ENCODE measurements at places on chromosomes 11 and 22.
A peak's percentile ranks its signal among the peaks of the same experiment; 100 is the strongest.

DNA sequence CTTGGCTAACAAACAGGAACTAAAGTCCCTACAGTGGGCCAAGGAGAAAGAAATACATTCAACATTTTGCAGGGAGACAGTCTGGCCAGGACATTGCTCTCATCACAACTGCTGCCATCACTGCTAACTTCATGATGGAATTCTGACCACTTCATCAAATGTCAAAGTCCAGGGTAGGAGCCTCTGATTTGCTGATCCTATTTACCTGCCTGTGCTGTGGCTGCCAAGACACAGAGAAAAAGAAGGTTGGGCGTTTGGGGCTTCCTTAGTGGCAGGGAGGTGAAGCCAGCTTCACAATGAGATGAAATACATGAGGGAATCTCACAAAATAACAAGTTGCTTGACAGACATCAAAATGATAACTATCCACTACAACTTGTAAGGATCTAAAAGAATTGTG, 343.9 kb upstream of the CADM1 start:
- DNase-seq = no peak

GRCh38 chr11:34160049-34160721, 54.8 kb downstream of the NAT10 start:
- no peak for DNase-seq

DNA sequence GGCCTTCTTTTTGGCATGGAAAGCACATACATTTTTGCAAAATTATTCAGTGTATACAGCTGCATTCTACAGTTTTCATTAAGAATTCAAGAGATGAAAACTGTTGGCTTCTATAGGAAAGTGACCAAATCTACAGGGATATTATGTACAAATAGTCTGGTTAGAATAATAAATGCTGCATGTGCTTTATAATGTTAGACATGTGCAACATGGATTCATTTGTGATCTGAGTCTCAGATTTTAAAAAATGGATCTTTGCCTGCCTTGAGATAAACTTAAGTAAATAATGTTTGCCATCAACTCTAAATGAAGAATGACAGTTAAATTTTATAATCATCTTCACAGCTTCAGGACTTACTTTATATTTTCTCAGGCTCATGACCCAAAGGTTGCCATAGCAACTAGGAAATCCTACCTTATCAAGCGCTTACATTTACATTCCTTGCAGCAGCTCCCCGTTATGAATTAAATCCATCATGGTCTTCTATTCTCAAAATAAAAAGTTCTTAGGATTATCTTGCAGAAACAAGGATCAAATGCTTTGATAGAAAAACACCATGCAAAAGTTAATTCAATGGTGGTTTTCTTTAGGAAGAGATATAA, 200.2 kb downstream of the CADM1 start:
- no peak for DNase-seq

- peak; percentile 83 for DNase-seq
Observed at GRCh38 chr11:72482211-72482812, 48.0 kb upstream of the CLPB start.

GRCh38 chr11:10478066-10478465, 23.0 kb downstream of the AMPD3 start:
- DNase-seq = no peak

DNA sequence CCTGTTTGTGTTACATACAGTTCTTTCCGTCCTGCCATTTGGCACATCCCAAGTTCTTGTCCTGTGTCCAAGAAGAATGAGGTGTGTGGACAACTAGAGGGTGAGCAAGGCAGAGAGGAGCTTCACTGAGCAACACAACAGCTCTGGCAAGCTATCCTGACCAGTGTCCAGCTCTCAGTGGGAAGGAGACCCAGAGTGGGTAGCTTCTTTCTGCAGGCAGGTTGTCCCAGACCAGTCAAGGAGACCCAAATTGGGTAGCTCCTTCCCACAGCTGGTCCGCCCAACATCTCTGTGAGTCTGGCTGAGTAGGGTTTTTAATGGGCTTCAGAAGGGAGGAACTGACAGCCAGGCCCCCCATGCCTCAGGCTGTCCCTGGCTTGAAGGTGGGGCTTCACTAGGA, 35.2 kb upstream of the EXPH5 start:
- no peak for DNase-seq

GRCh38 chr22:44125421-44125820, 55.3 kb upstream of the PARVG start:
- no peak for DNase-seq

- DNase-seq = no peak
Observed at GRCh38 chr22:28922540-28923244, 39.3 kb downstream of the ZNRF3 start.

DNA sequence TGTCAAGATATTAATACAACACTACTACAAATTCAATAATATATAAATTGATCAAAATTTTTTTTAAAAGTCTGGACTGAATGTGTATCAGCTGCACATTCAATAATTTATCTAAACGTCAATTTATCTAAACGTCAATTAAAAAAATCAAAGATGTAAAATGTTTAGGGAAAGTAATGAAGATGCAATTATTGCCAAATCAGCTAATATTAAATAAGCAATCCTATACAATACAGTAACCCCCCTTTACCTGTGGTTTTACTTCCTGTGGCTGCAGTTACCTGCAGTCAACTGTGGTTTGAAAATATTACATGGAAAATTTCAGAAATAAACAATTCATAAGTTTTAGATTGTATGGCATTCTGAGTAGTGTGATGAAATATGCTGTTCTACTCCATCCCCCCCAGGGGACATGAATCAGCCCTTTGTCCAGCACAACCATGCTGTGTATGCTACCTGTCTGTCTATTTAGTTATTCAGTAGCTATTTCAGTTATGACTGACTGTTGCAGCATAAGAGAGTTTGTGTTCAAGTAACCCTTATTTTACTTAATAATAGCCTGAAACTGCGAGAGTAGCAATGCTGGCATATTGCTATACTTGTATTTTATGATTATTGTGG, 72.2 kb downstream of the CWF19L2 start:
- DNase-seq = no peak

GRCh38 chr11:8959546-8960166, 4.6 kb downstream of the TMEM9B start:
- DNase-seq = peak; percentile 80

DNA sequence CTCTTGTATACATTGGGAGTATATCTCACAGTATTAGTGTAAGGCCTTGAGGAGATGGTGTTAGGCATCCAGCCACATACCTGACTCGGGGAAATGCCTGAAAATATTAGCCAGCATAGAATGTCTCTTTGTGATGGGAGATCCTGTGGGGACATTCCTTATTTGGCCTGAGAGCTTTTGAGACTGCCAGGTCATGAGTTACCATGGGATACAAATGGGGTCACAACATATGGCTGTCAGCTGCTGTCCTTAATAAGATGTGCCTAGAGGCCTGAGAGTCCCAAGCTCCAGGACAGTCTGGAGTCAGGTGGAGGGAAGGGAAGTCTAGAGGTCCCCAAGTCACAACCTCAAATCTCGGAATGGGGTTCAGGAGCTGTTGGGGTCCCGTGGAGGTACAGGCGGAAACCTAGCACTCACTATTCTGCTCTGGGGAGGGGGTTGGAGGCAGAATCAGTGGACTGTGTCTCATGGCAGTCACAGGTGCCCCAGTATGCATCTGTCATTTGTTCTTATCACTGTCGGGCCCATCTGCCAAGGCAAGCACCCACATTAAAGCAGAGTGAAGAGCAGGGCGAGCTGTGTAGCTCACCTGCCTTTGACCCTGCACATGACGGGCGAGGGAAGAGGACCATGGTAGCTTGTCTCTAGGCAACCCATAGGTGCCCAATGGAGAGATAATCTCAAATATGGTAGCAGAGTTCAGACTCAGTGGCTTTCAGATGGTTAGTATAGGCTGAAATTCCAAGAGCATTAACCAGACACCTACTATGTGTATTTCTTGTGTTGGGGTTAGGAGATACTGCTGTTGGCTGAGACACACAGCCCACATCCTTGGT, 29.9 kb downstream of the KCNQ1OT1 start:
- no peak for DNase-seq

DNA sequence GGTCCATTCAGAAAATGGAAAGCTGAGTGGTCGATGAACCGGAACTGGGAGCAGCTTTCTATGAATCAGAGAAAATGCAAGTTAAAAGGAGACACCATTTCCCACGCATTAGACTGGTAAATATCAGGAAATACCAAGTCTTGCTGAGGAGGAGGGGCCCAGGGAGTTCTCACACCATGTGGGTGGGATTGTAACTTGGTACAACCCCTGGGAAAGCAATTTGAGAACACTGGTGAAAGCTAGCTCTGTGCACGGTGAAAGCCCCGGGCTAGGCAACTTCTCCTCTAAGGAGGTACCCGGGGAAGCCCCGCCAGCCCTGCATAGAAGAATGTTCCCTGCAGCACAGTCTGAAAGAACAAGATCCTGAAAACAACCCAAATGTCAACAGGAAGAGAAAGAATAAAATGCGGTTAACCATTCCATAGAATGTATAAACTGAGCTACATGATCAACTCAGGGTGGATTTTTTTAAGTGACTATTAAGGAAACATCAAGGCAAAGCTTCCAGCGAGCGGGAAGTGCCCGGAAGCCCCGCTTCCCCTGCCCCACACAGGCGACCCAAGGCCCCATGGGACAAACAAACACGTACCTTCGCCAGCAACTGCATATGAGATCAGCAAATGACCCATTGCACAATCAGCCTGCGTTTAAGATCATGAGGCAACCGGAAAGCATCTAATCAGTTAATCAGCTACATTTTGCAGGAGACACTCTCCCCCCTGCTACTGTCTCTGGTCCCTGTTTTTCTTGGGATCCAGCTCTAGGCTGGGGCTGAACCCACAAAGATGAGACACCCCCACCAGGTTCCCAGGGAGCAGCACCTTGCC, 11.3 kb downstream of the SHANK2 start:
- peak; percentile 68 for DNase-seq

GRCh38 chr11:96567176-96567575, 177.4 kb downstream of the JRKL start:
- DNase-seq = no peak

- DNase-seq = no peak
Observed at GRCh38 chr11:126647735-126648134, 292.2 kb downstream of the ST3GAL4 start.

- DNase-seq = no peak
Observed at GRCh38 chr11:132969892-132970291, 562.4 kb downstream of the OPCML start.

GRCh38 chr11:27398400-27398770, 35.4 kb upstream of the CCDC34 start:
- DNase-seq = no peak

DNA sequence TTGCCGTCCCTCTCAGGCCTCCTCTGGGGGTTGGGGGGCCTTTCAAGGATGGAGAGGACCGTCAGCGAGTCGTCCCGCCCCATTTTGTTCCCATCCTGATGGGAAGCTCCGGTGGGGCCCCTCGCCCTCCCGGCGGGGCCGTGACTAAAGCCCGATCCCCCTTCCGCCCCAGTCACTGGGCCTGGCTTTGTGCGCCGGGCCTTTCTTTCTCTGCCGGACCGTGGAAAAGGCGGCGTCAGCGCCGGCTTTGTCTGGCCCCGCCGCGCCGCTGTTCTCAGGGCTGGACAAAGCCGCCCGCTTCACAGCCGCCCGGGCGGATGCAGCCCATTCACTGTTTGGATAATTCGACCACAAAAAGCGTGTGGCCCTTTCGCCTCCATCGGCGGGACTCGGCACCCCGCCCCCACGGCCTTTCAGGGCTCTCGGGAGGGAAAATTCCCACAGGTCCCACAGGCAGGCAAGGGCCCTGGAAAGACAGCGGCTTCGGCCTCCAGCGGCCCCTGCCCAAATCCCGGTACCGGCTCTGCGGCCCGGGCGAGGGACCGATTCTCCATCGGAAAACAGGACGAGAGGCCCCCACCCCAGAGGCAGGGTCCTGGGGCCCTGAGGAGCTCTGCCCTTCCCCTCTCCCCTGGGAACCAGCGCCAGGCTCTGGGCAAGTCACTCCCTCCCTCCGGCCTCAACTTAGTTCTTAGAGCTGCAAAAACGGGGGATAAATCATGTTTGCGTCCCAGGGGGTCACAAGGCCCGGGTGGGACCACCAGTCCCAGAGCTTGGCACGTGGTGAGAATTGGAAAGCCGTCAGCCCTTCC, 87.2 kb downstream of the WNT7B start:
- DNase-seq = no peak

GRCh38 chr11:11552529-11553087, 69.2 kb downstream of the GALNT18 start:
- DNase-seq = no peak

- peak; percentile 5 for DNase-seq
Observed at GRCh38 chr11:2580571-2581001, 119.2 kb downstream of the KCNQ1OT1 start.

- DNase-seq = no peak
Observed at GRCh38 chr11:34827228-34827627, 89.0 kb downstream of the APIP start.

DNA sequence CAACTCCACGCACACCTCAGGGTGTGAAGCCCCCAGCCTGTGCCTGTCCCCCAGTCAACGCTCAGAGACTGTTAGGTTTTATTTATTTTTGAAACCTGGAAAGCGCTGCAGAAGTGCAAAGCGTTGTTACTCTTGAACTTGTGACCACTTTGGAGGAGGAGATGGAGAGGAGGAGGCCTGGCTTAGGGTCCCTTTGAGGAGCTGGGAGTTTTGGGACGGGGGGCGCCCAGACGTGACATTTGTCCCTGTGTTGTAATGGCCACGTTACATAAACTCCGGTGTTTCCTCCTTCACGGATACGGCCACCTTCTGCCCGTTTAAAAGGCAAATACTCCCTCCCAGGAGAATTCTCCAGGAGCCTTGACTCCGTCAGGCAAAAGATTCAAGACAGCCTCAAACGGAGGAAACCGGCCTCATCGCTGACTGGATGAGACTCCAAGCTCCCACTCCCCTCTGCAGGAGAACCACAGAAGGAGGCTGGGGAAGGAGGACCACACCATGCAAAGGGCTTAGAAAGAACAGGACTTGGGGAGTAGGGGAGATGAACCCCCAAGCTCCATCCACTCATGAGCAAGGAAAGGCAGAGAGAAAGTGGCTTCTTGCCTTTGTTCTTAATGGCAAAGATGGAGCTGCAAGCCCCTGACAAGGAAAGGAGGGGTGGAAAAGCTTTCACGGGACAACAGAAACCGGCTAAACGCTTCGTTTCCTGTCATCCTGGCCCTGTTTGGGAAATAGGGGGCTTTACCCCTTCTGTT, 630 bp downstream of the PIK3IP1 start:
- DNase-seq = no peak

- DNase-seq = no peak
Observed at GRCh38 chr22:24819911-24820461, 14.0 kb downstream of the SGSM1 start.

Data from iPS-NIHi11 (cell line).